ENCODE measurements at places on chromosomes 7 and 10.

GRCh38 chr7:132446260-132446659 is 130.0 kb downstream of the PLXNA4 start:
- DNase-seq, result no peak

DNA sequence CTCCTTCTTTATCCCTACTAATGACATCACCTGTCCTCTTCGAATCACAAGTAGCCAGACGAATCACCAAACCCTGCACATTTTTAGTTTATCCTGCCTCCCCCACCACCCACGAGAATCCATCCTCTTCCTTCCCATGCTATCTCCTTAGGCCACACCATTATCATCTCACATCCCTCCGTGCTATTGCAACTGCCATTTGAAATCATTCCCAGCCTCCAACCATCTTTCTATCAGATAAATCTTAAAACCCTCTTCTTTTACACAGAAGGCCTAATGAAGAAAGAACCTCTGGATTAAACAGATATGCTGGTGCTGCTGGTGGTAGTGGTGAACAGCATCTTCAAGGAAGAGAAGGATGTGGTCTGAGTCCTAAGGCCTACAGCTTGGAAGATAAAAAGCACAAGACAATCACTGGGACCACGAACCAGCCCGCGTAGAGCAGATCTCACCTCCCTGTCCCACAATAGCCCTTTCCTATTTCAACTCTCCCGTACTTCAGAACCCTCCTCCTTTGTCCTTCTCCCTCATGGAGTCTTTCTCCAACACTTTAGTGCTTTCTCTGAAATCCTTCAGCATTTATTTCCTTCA is 403.1 kb downstream of the SFMBT2 start:
- no peak for DNase-seq

DNA sequence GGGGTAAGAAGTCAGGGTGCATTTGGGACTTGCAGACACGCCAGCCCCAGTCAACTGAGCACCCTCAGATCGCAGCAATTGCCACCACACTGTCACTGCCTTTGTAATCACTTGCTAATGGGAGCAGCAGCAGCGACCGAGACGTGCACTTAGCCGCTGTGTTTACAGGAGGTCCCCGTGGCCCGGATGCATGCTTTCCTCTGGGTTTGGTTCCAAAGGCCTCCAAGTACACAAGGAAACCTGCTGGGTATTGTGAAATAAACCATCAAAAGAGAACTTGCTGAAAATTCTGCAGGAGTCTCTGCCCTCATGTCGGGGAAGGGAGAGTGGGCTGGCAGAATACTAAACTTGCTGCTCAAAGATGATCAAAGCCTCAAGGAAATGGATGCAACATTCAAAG is 341.7 kb downstream of the DNAJB6 start:
- no peak for DNase-seq

DNA sequence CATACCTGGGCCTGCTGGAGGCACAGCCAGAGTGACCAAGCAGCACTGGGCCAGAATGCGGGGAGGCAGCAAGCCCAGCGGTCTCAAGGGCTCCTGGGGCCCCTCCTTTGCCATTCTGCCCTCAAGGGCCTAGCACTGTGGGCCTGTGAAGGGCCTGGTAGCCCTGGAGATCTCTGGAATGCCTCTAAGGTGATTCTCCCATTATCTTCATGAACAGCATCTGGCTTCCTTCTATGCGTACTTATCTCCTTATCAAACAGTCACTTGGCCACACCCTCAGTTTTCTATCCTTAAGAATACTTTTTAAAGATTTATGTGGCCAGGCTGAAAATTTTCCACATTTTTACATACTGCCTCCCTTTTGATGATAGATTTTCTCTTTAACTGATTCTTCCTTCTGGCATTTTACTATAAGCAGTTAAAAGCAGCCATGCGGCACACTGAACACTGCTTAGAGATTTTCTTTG is 67.5 kb upstream of the CCNY start:
- peak; percentile 86 for DNase-seq

DNA sequence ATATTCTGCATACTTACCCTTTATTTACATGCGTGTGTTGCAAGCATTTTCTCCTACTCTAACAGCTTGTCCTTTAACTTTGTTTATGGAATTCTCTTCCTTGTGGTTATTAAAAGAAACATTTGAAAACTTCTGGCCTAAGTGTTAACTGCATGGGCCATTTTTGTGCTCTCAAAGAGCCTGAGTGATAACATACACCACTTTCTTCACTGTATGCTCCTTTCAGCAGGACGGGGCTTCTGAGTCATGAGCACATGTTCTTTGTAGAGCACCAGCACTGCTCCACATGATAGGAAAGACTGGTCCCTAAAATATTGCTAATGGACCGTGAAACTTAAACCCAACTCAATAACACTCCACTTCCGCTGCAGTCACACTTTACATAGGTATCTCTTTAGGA is 1093.6 kb upstream of the GHITM start:
- DNase-seq, result no peak

GRCh38 chr7:149865437-149865836 is 8.3 kb upstream of the ATP6V0E2 start:
- no peak for DNase-seq

DNA sequence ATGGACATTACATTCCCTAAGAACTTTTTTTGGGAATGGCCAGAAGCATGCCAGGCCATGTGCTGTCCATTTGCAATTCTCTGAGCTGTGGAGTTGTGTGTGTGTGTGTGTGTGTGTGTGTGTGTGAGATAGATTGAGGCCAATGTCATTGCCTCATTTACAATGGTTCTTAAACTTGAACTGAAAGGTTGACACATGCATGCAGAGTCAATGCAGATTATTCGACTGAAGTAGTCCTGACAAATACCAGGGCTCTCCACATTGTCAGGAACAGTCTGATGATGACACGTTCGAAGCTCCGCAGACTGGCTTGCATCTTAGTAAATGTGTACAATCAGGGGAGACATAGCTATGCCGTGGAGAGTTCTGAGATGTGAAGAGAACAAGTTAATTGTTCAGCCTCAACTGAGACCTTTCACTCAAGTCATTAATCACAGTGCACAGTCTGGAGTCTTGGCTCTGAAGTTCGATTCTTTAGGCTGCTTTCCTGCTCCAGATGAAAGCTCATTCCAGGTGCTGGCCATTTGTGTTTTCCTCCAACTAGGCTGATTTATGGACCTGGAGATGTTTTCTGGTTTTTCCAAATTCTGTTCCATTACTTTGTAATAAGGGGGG is 921.9 kb downstream of the LRMDA start:
- DNase-seq, result peak; percentile 53

- no peak for DNase-seq
Measured at GRCh38 chr10:49252313-49253034, 46.5 kb upstream of the C10orf71 start.

GRCh38 chr7:74430961-74431466 is 22.7 kb upstream of the GTF2IRD1 start:
- DNase-seq, result no peak

- peak; percentile 62 for DNase-seq
Measured at GRCh38 chr7:28078036-28078901, 102.3 kb downstream of the JAZF1 start.

DNA sequence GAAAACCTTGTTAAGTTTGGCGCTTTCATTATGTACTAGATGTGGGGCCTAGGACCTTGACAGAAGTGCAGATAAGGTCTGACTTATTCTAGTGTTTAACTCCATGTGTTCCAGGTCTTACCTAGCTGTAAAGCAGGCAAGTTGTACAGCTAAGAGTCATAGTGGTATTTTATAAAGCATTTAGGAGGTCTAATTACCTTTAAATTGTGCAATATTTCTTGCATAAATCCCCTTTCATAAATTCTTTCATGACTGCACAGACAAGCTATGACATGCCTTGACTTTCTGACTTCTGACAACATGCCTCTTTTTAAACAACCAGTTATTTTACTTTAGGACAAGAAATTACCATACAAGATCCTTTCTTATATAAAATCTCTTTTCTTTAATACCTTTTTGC is 151.6 kb upstream of the VSTM2A start:
- no peak for DNase-seq

DNA sequence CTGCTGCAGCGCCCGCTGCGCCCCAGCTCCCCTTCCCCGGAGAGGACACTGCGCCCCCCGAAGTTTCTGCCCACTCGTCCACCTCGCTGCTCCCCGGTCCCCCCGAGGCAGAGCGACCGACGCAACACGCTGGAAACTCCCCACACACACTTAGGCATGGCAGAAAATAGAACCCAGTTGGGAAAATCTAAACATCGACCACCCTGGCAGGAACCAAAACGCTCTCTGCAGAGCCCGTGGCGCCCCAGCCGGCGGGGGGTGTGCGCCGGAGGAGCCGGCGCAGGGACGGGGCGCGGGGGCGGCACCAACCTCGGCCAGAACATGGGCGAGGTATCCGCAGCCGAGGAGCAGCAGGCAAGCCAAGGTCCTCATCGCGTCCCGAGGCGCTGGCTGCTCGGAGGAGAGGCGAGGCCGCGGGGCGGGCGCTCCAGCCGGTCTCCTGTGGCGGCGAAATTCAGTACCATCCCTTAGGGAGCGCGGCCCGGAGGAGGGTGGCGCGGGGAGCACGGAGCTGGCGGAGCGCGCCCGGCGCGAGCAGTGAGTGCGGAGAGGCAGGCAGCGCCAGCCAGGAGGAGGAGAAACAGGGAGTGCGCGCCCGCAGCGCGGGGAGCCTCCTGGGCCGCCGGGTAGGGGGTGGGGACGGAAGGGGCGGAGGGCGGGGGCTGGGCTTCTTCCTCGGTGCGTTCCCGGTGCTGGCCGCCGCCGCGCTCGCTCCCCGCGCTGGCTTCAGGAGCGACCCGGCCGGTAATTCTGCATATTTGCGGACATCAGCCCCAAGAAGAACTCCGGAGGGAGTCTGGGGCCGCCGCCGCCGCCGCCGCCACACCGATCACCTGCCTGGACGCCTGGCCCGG is 789 bp downstream of the PDGFA start:
- DNase-seq, result peak; percentile 85

GRCh38 chr7:88431882-88432281 is 125.2 kb upstream of the STEAP4 start:
- DNase-seq, result no peak

DNA sequence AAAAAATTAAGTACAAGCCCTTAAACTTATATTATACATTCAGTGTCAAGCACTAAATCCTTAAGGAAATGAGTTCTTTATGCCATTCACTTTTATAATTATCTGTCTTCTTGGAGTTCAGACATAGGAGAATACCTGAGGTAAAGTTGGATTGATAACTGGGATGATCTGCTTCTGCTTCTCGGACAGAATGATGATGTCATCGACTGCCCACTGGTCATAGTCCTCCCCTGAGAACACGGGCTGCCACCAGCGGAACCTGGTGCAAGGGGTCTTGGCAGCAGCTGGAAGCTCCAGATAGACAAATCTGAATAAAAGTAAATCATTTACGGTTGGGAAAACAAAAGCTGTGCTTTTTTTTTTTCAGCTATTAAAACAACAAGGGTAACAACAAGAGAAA is 148.2 kb upstream of the SLC26A5 start:
- no peak for DNase-seq

DNA sequence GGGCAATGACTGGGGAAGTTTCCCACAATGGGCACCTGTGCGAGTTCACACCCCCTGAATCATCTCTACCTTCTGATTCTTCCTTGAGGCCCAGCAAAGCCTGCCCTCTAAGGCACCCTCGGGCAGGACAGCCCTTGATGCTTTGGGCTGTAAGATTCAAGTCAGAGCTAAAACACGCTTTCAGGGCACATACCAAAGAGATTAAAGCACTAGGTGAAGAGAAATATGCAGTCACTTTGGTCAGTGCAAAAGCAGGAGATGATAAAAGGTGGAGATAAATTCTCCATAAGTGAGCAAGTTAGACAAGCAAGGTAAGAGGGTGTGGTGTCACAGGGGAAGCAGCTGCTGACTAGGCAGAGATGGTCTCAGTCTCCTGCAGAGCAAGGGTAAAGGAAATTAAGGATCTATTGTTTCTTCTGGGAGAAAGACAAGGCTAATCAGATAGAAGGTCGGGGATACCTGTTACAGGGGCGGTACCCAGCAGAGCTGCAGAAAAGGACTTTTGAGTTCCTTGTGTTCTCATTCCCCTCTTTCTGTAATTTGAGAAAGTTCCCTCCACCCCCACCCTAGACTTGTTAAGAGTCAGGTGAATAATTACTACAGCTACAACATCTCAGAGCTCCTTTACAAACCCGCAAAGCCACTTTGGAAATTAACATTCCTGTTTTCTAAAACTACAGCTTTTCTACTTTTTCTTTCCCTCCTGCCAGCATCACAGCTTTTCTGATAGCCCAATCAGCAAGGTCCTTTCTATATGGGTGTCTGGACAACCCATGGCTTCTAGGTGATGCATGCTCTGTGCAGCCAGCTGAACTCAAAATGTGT is 26.4 kb downstream of the PDLIM1 start:
- DNase-seq, result peak; percentile 58

DNA sequence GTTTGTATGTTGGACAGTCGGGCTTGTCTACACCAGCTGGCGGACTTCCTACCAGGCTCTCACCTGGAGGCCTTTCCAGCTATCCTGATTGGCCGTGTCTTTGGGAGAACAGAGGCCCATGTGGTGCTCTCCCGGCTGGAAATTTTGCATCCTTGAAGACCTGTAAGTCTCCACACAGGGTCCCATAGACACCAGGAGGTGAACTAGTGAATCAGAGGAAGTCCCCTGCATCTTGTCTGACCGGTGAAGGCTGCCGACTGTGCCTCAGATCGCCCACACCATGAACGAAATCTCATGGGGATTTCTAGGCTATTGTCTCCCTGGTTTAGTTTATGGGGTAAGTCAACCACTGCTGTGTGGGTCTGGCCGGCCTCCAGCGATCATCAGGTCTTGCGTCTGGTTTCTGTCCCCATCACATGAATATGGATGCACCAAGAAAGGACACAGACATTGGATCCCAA is 108.4 kb upstream of the LYZL2 start:
- no peak for DNase-seq

GRCh38 chr7:120997882-120998474 is 9.5 kb downstream of the CPED1 start:
- DNase-seq, result peak; percentile 74

GRCh38 chr10:19570120-19570519 is 246.1 kb upstream of the PLXDC2 start:
- DNase-seq, result peak; percentile 29
